ENCODE measurements at places on chromosomes 5 and 9.
A peak's percentile ranks its signal among the peaks of the same experiment; 100 is the strongest.

DNA sequence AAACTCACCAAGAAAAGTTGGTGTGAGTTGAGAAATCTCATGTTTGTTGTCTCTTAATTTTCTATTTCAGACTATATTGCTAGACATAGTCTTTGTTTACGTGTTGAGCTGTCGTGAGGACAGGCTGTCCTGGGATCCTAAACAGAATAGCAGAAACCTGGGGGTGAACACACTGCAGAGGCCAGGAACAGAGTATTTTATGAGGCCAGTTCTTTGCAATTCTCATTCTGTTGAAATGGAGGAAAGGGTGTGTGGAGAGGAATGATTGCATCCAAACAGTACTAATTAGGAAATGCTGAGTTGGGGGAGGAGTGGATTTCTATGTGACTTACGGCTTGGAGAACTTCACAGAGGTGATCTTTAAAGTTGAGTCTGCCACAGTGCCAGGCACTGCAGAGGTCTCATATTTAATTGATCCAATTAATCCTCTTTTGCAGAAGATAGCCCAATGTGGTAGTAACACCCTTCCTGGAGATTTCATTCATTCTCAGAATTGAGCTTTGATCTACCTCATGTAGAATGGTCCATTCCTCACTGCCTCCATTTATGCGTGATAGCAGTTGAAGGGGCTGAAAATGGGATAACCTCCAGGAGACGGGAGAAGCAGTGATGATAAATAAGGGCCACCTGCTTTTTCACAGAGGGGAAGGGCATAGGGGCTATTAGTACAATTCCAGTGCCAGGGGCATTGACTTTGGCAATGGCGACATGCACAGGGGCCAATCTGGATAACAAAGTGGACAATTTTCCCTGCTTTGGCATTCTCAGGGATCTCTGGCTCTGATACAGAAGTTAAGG lies 84.7 kb upstream of the TNFAIP8 start:
- DNase-seq: no peak

GRCh38 chr5:179795863-179796833 lies 2.4 kb downstream of the LTC4S start:
- DNase-seq: peak; percentile 82

- no peak for DNase-seq
Observed at GRCh38 chr5:93995126-93995621, 253.8 kb upstream of the POU5F2 start.

DNA sequence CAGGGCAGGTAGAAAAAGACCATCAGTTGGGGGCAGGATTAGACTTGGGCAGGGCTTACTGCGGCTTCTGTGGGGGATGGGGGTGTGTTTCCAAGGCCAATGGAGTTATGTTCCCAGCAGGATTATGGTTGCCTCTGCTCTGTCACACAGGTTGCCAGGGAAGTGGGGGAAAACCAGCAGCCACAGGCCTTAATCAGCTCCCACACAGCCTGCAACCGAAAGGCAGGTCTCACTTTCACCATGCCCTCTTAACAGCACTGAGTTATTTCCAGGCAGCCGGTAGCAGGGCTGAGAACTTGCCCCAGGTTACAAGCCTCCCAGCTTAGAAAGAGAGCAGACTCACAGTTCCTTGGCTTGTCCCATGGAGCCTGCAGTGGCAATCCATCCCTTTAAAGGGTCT lies 205.5 kb downstream of the FGF10 start:
- DNase-seq: no peak

- no peak for DNase-seq
Observed at GRCh38 chr5:54315736-54316528, 5.6 kb upstream of the ARL15 start.

DNA sequence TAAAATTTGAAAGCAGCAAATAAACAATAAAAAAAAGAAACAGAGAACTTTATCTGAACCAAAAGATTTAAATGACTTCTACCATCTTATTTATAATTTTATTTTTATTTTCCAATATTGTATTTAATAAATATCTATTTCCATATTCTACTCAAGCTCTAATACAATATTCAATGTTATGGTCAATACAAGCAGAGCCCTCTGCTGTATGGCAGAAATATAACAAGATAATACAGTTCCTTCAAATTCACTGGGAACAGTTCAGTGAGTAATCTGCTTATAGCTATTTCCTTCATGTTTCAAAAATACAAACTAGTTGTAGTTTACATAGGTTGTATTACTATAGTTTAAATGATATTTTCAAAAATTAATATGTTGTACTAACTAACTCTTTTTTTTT lies 332.7 kb downstream of the PRDM9 start:
- no peak for DNase-seq

DNA sequence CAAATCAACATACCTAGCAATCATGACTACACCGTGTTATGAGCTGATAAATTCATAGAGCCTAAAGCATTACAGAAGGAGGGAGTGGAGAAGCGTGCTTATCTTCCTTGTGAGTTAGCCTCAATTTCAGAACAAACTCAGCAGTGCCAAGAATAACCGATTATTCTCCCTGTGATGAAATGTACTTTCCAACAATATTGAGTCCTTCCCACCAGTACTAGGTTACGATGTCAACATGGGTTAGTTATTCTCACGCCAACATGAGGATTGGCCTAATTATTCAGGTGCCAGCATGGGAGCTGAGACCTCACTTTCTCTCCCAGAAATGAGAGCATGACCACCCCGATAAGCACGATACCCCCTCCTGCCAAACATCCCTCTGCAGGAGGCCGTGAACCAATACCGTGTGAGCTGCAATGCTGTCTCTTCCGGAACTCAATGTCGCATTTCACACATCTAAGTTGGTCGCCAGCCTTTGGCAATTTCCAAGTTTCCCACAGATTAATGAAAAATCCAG lies 193.7 kb downstream of the ENC1 start:
- DNase-seq: no peak

- no peak for DNase-seq
Observed at GRCh38 chr9:21357479-21358460, 7.1 kb upstream of the IFNA6 start.

DNA sequence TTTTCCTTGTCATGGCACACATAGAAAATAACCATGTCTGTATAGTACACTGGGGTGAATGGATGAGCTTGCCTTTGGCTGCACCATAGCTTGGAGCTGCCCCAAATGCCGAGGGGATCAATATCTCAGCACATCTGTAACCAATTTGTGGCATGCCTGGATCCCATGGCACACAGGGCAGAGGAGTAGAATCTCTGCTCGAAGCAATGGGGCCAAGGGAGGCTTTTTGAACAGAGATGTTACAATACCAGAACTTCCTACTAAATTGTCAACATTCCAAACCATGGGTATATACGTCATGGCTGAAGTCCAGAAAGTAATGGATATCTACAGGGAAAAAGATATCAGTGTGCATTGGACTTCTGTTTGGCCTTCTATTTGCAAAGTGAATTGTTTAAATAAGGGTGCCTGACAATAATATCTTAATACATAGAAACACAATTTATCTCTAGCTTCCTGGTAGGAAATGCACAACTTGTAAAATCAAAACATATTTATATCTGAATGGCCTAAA lies 39.0 kb downstream of the ESM1 start:
- DNase-seq: no peak

DNA sequence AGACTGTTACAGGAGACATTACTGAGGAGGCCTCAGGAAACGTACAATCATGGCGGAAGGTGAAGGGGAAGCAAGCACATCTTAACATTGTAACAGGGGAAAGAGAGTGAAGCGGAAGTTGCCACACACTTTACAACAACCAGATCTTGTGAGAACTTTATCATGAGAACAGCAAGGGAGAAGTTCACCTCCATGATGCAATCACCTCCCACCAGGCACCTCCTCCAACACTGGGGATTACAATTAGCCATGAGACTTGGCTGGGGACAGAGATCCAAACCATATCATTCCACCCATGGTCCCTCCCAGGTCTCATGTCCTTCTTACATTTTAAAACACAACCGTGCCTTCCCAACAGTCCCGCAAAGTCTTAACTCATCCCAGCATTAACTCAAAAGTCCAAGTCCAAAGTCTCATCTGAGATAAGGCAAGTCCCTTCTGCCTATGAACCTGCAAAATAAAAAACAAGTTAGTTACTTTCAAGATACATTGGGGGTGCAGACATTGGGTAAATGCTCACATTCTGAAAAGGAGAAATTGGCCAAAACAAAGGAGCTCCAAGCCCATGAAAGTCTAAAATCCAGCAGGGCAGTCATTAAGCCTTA lies 138.3 kb downstream of the TMEM161B start:
- no peak for DNase-seq

DNA sequence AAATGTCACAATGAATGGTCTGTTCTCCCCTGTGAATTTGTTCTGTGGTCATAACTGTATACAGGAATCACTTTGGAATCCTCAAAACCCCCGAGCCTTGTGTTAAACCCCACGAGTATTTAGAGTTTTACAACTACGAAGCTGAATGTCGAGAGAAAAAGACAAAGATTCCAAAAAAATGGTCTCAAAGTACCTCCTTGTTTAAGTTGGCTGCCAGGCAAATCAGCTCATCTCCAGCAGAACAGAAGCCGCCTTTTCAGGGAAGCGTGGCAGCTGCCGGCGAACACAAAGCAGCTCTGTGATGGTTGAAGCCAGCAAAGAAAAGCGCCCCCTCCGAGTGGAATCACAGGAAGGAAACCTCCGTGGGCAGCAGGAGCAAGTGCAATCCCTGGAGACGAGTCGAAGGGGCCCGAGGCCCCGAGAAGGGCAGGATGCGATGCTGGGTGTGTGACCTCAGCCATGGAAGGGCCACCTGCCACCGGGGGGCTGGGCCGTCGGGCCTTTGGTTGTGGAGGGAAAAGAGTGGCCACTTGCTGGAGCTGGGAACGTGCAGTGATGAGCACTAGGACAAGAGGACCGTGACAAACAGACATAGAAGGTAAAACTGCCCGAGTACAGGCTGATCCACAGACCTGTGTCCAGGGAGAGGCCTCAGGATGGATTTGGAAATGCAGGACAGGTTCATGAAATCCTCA lies 706.4 kb downstream of the SEMA5A start:
- no peak for DNase-seq

- no peak for DNase-seq
Observed at GRCh38 chr9:126521551-126521950, 92.2 kb upstream of the LMX1B start.

DNA sequence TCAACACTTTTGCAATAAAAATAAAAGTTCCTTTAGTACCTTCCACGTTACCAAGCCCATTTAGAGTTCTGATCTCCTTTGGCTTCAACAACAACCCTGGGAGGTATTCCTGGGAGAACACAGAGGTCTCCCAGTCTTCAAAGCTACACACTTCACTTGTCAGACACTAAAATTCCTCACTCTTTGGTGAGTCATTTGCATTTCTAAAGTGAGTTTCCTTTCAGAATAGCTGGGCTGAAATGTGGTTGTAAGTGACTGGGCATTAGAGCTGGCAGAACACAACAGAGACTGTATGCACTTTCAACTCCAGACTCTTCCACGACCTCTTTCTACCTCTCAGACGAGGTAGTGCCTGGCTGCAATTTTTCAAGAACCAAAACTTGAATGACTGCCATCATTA lies 11.5 kb upstream of the F2RL1 start:
- no peak for DNase-seq

DNA sequence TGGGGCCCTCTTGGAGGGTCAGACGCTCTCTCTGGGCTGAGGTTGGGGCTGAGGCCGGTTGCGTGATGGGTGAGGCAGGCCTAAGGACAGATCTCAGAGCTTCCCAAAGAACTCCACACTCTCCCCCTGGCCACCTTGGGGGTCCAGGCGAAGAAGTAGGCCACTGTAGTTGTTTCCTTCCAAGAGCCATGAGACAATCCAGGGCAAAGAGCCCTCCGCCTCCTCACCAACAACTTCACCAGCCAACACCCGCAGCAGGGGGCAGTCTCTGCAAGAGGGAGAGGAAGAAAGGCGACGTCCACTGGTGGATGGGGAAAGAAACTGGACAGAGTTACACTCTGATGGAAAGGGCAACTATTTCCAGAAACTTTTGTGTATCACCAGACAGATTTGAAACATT lies 10.7 kb downstream of the SLC35A4 start:
- DNase-seq: no peak

DNA sequence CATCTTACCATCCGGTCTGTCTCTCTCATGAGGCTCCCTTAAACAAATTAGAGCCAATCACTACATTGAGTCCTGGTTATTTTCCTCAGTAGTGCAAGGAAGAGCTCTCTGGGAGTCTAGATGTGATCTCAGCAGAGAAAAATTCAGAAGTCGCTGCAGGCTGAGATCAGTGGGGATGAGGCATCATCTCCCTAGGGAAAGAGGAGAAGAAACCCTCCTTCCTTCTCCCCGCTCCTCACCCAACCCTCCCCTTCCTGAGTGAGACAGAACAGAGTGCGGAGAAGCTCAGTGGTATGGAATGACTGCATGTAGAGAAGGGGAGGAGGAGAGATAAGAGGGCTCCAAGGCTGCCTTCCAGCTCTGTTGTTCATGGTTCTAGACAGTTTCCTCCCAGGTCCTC lies 80.5 kb downstream of the PAPPA start:
- DNase-seq: no peak

DNA sequence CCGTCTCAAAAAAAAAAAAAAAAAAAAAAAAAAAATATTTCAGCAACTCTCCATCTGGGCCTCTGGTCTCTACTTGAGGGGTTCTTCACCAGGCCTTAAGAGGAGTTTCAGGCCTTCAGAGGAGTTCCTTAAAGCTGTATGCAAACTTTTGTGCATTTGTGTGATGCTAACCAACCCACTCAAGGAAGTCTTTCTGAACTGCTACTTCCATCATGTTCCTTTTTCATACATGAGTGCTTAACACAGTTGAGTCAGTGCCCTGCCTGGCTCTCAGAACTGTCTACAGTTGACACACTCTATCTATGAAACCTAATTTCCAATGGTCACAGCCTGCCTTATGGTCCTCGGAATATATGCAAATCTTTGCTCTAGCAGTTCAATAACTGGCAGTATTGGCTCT lies 146.5 kb downstream of the MEF2C start:
- DNase-seq: no peak

- DNase-seq: no peak
Observed at GRCh38 chr5:65021527-65022226, 252.9 kb downstream of the CWC27 start.

DNA sequence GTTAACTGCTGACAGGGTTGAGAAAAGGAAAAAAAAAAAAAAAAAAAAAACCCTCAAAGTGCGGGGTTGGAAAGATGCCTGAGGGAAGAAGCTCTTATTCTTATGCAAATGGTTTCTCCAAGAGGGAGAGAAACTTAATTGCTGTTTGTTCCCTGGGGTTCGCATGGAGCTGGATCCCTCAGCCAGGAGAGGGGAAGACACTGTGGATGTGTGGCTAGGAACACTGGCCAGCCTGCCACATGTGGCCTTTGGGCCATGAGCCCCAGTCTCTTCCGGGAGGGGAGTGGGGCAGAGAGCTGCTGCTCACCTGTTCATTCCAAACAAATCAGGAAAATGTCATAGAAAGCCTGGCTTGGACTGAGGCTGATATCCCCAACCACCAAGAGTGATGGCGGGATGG lies 9.4 kb upstream of the SCGB3A2 start:
- no peak for DNase-seq

GRCh38 chr5:12460493-12461261 lies 556.4 kb upstream of the CTNND2 start:
- DNase-seq: no peak

DNA sequence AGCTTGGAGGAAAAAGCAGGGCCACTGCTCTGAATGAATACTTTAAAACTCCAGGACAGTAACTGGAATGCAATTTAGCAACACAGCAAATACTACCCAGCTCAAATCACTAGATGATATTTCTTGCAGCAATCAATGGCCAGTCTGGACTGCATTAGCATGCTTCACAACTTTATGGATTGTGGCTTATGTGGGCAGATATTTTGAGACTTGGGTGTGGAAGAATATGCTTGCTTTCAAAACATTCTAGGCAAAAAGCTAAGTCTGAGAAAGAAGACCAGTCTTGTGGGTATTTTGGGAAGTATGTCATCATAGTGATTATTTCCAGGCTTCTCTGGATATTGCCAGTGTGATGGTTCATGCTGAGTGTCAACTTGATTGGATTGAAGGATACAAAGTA lies 3.1 kb downstream of the RANBP3L start:
- no peak for DNase-seq

All from CD4-positive, alpha-beta T cell treated with Interleukin-6 for 4 hours (primary cell).